ENCODE measurements at places on chromosomes 11 and 22.
A peak's percentile ranks its signal among the peaks of the same experiment; 100 is the strongest.

- no peak for DNase-seq
Measured at GRCh38 chr22:37442537-37442936, 15.3 kb upstream of the ELFN2 start.

DNA sequence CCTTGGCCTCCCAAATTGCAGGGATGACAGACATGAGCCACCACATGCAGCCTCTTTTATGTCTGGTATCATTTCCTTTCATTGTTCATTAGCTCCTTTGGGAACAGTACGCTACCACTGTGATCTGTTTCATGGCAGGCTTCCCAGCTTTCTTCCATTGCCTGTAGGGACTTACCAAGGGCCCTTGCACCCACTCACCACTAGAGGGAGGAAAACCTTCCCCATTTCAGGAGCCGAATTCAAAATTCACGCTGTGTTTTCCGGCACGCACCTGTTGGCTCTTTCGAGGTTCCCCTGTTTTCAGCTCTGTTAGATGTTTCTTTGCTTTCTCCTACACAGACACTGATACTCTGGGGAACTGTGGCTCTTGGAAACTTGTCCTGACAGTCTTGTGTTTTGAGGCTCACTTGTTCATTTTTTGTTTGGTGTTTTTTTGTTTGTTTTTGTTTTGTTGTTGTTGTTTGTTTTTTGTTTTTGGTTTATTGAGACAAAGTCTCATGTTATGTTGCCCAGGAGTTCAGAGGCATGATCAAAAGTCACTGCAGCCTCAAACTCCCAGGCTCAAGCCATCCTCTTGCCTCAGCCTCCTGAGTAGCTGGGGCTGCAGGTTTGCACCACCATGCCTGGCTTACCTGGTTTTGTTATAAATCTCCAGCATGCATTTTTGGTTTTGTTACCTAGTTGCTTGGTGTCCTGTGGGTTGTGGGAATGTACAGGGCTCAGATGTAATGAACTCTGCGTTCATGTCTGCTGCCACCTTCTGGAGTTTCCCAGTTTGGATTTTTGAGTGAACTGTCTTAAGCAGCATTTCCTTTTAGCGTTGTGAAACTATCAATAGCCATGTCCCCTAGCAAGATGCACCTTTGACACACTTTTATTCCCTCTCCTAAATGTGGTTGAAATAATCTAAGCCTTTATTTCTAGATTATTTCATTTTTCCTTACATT lies 2.3 kb downstream of the KRTAP5-11 start:
- no peak for DNase-seq

- no peak for DNase-seq
Measured at GRCh38 chr11:14544611-14545010, 24.4 kb upstream of the PSMA1 start.

DNA sequence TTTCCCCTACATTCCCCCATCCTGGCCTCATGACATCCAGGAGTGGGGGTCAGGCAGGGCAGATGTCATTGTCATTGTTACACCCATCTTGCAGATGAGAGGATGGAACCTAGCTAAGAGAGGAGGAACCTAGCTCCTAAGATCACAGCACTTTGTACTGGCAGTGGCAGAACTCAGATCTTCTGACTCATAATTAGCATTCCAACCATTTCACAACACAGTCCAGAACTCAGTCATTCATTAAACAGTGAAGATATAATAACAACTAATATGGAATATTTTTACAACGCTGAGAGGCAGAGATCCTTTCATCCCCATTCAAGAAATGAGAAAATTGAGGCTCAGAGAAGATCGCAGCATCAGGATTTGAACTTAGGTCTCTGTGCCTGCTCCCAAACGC lies 127.8 kb downstream of the CHST1 start:
- DNase-seq: no peak

DNA sequence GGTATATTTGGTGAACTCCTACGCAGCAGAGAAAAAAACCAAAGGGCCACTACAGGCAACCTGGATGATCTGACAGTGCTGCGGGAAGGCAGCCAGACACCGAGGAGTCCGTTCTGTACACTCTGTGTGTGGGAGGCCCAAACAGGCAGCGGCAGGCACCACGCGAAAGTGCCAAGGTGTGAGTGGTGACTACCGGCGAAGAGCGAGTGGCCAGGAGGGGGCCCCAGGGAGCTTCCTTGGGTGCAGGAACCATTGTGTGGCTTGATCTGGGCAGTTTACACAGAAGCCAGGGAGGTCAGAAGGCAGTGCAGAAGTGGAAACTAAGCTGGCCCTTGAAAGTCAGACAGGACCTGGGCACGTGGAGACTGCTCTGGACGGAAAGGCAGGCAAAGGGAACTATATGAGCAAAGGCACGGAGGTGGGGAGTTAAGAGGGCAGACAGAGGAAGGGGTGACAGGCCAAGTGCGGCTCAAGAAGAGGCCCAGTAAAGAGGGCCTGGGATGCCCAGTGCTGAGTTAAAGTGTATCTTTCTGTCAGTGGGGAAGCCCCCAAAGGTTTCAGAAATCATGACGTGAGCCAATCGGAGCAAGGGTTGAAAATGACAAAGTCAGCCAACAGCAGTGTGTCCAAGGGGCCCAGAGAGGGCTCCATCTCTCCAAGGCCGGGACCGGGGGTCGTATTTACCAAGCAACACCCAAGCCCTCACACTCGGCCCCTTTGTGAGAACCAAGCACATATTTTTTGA lies 10.6 kb downstream of the TMEM184B start:
- DNase-seq: no peak

- DNase-seq: no peak
Measured at GRCh38 chr11:2882396-2883110, 3.0 kb downstream of the CDKN1C start.

- no peak for DNase-seq
Measured at GRCh38 chr11:107651672-107652071, 60.2 kb downstream of the SLN start.

- no peak for DNase-seq
Measured at GRCh38 chr22:23240639-23241389, 60.5 kb downstream of the BCR start.

DNA sequence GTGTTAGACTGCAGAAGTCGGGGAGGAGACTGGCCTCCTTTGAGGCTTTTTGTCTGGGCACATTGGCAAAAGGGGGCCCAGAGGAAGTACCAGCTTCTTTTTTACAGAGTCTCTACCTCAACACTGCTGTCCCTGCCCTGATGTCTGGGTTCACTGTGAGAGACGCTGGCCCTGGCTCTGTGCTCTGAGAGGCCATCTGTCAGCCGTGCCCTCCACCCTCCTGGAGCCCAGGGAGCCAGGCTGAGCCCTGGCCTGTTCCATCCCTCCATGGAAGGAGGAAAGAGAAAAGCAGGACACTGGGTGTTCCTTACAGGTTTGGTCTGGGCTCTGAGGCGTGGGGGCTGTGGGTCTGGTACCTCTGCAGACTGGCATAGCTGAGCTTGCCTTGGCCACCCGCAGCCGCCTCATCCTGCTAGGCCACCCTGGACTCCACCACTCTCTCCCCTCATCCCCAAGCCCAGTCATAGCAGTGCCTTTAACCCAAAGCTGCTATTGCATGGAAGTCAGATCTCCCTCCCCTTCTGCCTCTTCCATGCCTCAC lies 105.5 kb upstream of the PARVA start:
- DNase-seq: no peak

DNA sequence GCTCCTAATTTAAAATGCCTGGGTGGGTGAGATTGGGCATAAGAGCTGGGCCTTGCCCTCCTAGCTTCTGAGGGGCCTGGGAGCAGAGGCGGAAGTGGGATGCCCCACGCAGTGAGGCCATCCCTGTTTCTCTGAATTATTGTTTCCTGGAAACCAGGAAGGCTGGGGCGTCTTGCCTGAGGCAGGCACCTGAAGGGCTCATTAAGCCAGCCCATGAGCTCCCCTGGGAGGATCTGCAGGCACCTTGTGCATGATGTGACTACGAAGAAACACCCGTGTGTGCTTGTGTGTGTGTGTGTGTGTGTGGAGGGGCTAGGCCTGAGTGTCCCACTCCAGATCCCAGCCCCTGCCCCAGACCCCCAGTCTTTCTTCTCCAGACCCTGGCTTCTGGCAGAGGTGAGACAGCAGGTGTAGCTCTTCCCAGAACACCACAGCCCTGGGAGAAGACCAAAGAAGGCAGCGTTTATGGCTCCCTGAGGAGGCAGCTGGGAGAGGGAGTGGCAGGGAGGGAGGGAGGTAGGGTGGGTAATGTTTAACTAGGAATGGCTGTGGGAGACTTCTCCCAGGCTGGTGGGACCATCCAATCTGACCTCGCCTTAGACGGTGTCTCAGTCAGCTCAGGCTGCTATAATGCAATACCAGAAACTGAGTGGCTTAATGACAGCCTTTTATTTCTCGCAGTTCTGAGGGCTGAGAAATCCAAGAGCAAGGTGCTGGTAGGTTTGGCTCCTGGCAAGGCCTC lies 2.1 kb upstream of the BATF2 start:
- no peak for DNase-seq

- peak; percentile 53 for DNase-seq
Measured at GRCh38 chr11:17473071-17473744, 3.4 kb downstream of the ABCC8 start.

- DNase-seq: no peak
Measured at GRCh38 chr11:77141034-77141433, 13.0 kb downstream of the MYO7A start.

DNA sequence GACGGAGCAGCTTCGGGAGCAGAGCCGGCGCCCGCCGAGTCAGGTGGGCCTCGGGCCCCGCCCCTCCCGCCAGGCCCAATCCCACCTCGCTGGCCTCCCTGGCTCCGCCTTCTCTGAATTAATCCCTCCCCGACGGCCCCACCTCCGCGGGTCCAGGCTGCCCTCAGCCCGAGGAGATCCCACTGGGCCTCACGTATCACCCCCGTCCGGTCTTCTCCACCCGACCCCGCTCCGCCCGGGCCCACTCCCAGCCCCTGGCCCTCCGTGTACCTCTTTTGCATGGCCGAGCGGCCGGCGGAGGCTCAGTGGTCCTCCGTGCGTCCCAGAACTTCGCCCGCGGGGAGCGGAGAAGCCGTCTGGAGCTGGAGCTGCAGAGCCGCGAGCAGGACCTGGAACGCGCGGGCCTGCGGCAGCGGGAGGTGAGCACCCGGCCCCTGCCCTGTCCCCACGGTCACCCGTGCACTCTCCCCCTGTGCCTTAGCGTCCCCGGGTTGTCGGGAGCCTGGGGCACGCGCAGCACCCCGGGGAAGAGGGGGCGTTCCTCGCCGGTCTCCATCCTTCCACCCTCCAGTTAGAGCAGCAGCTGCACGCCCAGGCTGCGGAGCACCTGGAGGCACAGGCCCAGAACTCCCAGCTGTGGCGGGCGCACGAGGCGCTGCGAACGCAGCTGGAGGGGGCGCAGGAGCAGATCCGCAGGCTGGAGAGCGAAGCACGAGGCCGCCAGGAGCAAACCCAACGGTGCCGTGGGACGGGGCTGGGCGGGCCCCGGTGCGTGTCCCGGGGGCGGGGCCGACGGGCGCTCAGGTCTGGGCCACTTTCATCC lies 2.2 kb upstream of the CD151 start:
- DNase-seq: peak; percentile 64

- no peak for DNase-seq
Measured at GRCh38 chr22:47289336-47289985, 527.0 kb downstream of the TBC1D22A start.

DNA sequence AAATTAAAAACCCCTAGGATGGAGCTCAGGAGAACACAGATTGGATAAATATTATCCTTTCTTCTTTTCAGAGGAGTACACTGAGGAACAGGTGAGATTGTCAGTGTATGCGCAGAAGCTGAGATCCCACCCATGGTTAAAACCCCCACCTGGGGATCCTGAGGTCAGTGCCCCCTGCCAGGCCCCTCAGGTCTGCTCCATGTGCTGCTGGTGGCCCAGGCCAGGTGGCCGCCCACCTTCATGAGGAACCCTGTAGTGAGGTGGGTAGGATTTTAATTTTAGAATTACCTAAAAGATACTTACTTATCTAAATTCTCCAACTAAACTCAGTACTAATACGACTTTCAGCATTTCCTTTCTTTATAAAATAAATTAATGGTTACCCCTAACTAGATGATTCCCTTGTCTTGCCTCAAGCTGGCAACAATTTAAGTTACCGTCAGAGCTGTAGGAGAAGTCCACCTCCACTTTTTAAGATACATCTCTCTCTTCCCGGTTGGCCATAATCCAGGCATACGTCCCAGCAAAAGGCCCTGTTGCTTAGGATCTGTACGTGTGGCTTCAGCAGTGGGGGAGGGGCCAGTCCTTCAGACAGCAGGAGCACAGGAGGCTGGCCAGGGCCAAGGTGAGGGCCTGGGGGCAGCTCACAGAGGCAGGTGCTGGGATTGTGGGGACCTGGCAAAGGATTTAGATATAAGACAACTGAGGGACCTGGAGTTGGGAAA lies 61.5 kb upstream of the PITPNB start:
- no peak for DNase-seq

DNA sequence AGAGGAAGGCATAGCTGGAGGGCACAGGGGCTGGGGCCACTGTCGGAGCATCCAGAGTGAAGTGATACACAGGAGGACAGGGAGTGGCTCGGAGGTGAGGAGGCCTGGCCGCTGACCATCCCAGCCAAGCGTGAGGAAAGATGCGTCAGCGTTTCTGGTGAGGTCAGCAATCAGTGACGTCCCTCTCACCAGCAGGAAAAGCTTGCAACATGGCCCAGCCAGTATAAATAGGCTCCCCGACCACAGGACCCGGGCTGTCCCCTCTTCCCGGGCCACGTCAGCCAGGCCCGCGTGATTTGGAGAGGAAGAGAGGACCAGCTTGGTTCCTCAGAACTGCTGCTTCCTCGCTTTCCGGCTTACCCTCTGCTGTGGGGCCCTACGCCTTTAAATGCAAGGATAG lies 4.2 kb upstream of the OSM start:
- DNase-seq: no peak

- no peak for DNase-seq
Measured at GRCh38 chr22:25346859-25347751, 127.7 kb downstream of the CRYBB2 start.

DNA sequence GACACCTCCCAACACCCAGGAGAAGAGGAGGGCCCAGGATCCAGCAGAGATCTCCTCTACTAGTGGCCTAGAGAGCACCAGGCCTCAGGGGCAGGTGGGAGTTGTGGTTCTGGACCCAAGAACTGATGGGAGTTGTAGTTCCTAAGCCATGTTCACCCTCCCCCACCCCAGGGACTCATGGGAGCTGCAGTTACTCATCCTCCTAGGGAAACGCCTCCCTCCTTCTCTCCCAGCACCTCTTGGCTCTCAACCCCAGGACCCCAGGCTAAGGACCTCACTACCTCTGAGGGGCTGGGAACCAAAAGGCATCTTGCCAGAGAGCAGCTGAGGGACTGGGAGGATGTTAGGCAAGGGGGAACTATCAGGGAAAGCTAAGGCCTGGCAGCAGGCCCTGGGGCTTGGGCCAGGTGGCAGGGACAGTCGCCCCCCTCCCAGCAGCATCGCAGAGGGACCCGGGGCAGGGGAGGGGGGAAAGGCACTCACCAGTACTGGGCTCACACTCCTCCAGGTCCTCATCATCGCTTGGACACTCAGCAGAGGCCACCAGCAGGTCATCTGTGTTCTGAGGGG lies 28.9 kb downstream of the SLC22A12 start:
- DNase-seq: no peak

- DNase-seq: no peak
Measured at GRCh38 chr11:1832920-1833295, 1.9 kb upstream of the SYT8 start.

- DNase-seq: no peak
Measured at GRCh38 chr11:34789196-34789834, 126.9 kb downstream of the APIP start.
